ENCODE measurements at places on chromosomes 6 and 20. TPM values are rescaled to one million over a fixed set of nuclear protein-coding genes. Genes with fewer than 3 reads are reported as not detected.

DNA sequence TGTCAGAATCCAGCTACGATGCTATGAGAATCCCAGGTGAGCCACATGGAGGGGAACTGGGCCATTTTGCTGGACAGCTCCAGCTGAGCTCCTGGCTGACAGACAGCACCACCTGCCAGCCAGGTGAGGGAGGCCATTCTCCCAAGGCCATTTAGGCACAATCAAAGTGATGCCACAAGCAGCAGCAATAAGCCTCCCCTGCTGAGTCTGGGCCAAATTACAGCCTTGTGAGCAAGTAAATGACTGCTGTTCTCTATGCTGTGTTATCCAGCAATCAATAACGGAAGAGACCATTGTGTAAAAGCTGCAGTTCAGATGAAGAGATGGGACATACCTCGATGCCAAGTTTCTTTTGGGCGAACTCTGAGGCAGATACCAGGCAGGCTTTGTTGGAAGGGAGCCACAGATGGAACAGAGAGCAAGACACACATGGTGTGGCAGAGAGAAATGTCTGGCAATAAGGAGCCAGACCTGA is 14.0 kb upstream of the SCGN start:
- no peak overlapping the region for H3K27ac ChIP-seq
- DNase-seq: no peak
- no peaks in the 10 kb centered on the region for H3K36me3 ChIP-seq
- H3K4me1 ChIP-seq: no peaks in the 10 kb centered on the region

DNA sequence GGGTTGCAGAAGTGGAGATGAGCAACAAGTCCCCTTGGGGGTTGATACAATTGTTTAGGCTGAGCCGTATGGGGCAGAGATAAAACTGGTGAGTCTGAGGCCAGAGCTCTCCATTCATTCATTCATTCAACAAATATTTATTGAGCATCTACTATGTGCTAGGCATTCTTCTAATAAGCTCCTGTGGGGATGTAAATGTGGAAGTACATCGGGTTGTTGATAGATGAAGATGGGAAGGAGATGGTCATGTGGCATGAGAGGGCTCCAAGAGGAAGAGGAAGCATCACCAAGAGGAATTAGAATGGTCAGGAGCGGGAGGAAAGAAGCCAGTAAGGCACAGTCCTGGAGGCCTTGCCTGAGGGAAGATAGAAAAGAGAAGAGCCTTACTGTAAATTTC is 98.7 kb upstream of the MLN start:
- no peak for DNase-seq
- no peaks in the 10 kb centered on the region for H3K36me3 ChIP-seq
- peaks cover 44% of the 10 kb centered on the region for H3K4me1 ChIP-seq

Gene KCNG1
- 20.3 TPM for total RNA-seq

DNA sequence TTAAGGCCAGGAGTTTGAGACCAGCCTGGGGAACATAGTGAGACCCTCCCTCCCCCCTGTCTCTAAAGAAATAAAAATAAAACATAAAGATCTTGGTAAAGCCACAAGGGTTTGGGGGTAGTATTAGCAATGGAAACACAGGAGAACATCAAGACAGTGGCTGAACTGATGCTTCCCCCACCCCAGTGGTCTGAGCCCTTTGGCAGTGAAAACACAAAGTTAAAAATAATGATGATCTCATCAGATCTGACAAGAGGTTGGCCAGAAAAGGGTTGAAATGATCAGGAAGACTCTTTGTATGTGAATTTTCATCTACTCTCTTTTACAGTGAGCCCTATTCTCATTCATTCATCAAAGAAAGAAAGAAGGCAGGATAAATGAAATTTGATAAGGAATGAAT is 93.7 kb downstream of the KCNB1 start:
- H3K4me1 ChIP-seq: no peaks in the 10 kb centered on the region
- H3K27ac ChIP-seq: no peak overlapping the region
- DNase-seq: no peak

DNA sequence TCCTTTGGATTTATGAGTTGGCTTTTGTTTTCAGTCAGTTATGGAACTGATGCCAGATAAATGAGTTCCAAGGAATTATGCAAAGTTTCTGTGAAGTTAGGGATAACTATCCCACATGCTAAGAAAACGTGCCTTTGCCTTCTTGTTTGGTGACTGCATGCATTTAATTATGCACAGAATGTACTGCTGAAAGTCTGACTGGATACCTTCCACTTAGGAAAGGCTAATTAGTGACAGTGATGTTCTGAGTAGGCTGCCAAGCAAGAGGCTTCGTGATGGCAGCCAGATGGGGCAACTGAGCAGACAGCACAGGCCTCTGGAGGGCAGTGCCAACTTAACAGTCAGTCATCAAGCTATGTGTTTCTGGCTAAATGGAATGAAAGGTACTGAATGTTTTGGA is 289.9 kb downstream of the CD109 start:
- DNase-seq: no peak
- no peak overlapping the region for H3K4me3 ChIP-seq
- H3K27ac ChIP-seq: no peak overlapping the region

GRCh38 chr6:115363379-115363778 is 697.3 kb downstream of the FRK start:
- DNase-seq: no peak
- no peaks in the 10 kb centered on the region for H3K36me3 ChIP-seq
- H3K27me3 ChIP-seq: no peaks in the 10 kb centered on the region
- no peak overlapping the region for H3K27ac ChIP-seq
- H3K4me1 ChIP-seq: no peaks in the 10 kb centered on the region
